ENCODE measurements at places on chromosomes 1 and 21.

DNA sequence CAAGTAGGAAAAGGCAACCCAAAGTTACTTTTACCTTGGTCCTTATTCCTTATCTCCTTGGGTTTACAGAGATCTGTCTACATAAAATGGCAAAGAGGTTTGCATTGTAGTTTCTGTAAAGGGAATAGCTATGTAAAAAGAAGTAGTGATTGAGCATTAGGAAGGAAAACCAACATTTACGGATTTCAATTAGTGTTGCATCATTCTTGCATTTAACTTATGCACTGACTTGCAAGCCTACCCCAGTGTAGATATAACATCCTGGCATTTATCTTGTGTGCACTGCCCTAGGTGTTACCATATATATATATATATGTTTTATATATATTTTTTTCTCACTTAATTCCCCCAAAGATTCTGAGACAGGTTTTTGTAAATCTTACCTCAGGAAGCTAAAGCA is 3.7 kb upstream of the LEPR start:
- no peak for DNase-seq

- no peak for DNase-seq
These were observed 59.6 kb downstream of the ABL2 start for GRCh38 chr1:179169616-179170467.

GRCh38 chr1:223772771-223773160 is 60.4 kb downstream of the CAPN2 start:
- no peak for DNase-seq

GRCh38 chr1:72003092-72003491 is 279.2 kb downstream of the NEGR1 start:
- no peak for DNase-seq

GRCh38 chr1:195663549-195664280 is 944.5 kb downstream of the KCNT2 start:
- no peak for DNase-seq

DNA sequence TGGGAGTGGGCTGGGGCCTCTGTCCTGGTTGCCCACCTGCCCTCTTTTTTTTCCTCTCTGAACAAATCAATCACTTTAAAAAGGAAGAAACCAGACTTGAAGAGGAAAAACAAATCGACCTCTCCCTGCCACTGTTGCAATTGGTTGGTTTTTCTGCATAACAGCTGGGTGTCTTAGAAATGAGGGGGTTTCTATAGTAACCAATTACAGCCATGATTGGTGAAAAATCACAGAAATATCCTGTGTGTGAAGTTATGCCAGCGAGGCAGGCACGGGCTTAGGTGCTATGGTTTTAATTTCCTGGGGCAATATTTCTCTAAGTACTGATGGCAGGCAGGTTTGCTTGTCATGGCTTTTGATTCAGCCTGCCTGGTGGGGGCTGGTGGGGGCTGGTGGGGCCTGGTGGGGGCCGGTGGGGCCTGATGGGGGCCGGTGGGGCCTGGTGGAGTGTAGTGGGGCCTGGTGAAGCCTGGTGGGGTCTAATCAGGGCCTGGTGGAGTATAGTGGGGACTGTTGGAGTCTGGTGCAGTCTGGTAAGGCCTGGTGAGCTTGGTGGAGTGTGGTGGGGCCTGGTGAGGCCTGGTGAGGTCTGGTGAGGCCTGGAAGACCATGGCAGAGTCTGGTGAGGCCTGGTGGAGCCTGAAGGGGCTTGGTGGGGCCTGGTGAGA is 54.6 kb downstream of the AJAP1 start:
- no peak for DNase-seq

GRCh38 chr1:205977402-205978014 is 25.7 kb downstream of the RAB7B start:
- DNase-seq = peak; percentile 52

DNA sequence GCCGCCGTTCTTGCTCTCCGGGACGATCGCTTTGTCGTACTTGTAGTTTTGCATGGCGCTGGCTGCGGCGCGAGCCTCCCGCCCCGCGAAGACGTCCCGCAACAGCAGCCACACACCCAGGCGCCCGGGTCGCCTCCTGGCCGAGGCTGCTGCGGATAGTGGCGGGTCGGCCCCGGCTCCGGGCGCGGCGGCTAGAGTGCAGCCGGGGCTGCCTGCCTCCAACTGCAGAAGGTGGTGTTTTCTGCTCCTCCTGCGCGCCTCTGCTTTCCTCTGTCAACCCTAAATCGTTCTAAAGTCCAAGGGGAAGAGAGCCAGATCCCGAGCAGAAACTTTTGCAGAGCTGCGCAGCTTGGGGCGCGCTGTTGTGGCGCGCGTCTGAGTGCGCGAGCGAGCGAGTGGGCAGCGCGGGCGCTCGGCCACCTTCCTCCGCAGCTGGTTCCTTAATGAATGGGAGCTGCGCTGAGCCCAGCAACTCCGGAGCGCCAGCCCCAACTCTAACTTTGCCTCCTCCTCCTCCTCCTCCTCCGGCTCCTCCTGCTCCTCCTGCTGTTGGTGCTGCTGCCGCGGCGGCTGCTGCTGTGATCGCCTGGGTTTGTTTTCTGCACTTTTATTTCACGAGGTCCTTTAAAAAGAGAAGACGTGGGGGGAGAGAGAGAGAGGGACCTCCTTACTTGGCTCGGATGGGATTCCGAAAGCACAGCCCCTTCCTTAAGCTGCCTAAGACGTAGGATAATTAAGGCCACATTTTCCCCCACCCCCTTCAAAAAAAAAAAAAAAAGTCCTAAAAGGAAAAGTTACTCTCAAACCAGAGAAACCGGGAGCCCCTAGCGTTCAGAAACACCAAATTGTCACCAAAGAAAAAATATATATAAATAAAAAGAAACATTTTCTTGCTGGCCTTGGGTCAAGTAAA is at the start of gene PLPP3:
Gene PLPP3 (minus strand): TSS at position 601 of the 913 bp plus-strand sequence. CDS start 547 bp downstream, at position 54.
- DNase-seq = no peak

DNA sequence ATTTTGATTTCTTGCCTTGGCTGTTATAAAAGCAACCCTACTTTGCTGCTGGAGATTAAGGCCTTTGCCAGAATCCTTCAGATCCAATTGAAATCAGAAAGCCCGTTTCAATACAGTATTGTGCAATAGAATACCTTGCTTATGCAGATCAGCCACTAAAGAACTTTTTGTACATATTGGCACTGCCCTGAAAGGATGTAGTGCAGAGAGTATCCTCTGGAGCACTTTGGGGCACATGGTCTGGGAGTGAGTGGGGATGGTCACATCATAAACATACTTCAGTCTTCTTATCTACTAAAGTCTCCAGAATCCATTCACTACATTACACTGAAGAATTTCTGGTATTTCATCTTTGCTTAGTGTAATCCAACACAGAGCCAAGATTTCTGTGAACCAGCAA is 189.0 kb downstream of the CENPF start:
- DNase-seq = no peak

- DNase-seq = no peak
These were observed 20.5 kb upstream of the RPTN start for GRCh38 chr1:152179566-152179965.

DNA sequence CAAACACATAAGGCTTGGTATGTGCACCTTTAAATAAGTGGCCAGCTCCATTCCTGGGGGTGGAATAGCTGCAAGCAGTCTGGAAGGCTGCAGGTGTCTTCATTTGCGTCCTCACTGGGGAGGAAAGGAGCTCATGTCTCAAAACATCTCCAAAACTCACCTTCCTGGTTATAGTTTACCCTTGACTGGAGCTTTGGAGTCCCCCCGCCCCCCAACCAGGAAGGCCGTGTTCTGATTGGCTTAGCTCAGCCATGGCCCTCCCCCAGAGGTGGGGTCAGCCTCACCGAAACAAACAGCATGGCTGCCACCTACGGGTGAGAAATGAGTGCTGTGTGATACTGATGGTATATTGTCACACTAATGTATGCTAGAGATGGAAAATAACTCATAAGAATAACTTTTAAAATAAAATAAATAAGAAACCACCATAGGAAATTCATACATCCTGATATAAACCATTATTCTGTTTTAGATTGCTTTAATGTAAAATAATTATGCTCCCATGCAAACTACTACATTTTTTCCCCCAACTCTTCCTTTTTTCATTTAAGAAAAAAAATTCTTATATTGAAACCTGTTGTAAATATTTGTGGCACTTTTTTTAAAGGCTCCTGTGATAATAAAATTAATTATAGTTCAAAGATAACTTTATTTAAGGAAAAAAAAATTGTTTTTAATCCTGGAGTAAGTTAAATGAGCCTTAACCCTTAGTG is 90.8 kb downstream of the ZP4 start:
- no peak for DNase-seq

DNA sequence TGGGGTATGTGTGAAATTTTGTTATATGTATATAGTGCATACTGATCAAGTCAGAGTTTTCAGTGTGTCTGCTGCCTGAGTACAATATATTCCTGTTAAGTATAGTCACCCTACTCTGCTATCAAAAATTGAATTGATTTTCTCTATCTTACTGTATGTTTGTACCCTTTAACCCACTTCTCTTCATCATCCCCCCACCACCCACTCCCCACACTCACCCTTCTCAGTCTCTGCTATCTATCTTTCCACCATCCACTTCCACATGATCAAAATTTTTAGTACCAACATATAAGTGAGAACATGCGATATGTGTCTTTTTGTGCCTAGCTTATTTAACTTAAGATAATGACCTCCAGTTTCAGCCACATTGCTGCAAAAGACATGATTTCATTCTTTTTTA is 4.2 kb downstream of the LY9 start:
- no peak for DNase-seq

DNA sequence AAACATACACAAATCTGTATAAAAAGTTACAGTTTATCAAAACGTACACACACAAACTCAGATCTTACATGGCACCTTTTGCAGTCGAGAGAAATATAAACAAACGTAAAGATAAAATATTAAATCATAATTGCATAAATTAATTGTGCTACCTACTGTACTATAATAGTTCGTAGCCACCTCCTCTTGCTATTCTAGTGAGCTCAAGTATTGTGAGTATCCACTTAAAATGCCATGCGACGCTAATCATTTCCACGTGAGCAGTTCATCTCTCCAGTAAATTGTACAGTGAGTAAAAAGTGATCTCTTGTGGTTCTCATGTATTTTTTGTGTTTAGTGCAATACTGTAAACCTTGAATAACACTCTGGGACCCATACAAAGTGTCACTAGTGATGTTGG is 6.3 kb downstream of the MIA3 start:
- DNase-seq = no peak

DNA sequence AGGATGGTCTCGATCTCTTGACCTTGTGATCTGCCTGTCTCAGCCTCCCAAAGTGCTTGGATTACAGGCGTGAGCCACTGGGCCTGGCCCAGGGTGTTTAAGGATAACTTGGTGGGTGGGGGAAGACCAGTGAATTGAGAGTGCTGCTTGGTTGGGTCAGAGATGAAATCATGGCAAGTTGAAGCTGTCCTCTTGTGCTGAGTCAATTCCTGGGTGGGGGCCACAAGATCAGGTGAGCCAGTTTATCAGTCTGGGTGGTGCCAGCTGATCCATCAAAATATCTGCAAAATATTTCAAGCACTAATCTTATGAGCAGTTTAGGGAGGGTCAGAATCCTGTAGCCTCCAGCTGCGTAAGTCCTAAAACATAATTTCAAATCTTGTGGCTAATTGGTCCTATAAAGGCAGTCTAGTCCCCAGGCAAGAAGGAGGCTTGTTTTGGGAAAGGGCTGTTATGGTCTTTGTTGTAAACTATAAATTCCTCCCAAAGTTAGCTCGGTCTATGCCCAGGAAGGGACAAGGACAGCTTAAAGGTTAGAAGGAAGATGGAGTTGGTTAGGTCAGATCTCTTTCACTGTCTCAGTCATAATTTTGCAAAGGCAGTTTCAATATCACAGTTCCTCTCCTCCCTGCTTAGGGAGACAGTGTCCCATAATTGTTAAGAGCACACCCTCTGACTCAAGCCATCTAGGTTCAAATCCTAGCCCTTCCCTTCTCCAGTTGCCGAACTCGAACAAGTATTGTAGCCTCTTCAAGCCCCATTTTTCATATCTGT is 66.8 kb upstream of the BACH1 start:
- DNase-seq = no peak

DNA sequence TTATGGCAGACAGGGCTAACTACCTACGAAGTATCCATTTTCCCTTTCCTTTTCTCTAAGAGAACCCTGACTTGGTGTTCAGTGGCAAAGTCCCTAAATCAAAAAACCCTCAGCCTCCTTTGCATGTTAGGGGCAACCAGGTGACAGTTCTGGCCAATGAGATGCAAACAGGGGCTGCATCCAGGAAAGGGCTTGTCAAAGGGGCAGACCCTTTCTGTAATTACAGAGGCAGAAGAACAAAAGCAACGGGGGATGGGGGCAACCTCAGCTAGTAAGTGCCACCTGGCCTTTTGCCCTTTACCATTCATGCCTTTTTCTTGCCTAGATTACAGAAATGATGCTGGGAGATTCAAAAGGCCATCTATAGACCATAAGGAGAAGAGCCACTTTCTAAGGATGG is 34.4 kb downstream of the GLUL start:
- DNase-seq = no peak

GRCh38 chr21:19120591-19120990 is 717.0 kb upstream of the TMPRSS15 start:
- DNase-seq = no peak

DNA sequence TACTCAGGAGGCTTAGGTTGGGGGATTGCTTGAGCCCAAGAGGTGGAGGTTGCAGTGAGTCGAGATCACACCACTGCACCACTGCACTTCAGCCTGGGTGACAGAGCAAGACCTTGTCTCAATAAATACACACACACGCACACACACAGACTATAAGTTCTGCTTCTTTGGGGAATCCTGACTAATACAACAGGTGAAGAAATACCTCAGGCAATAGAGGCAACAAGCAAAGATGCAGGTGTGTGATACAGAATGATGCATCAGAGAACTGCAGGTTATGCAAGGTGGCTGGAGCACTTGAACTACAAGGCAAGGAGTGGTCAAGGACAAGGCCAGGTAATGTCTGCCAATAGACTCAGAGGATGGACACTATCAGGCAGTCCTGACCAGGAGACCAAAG is 117.6 kb upstream of the ZNF678 start:
- DNase-seq = no peak

DNA sequence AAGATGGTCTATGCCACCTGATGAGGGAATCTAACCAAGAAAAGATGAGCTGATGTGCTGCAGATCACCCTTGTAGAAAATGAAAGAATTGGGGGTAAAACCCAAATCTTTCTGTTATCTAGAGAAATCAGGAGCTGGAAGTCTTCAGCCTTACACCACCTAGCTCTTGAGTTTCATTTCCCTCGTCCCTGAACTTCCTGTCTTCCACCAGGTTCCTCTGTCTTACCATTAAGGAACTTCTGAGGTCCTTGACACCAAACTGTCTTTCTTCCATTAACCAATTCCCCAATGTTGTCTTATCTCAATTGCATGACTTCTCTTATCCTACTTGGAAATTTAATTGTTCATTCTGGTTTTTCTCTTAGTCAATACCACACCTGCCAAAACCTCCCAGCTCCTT is 31.5 kb downstream of the LPAR3 start:
- no peak for DNase-seq

GRCh38 chr1:115077286-115077983 is 11.9 kb downstream of the TSPAN2 start:
- no peak for DNase-seq

- no peak for DNase-seq
These were observed 258.0 kb downstream of the LTN1 start for GRCh38 chr21:28734522-28735175.

GRCh38 chr1:57839067-57839466 is 415.2 kb upstream of the DAB1 start:
- DNase-seq = no peak

Measured in activated T-helper 1 cell treated with Interleukin-2 at 50 U/mL for 16 hours (primary cell).